Erythroblast (primary cell): ENCODE measurements at places on chromosomes 2 and 18.

- DNase-seq: no peak
Observed at GRCh38 chr18:58789876-58790240, 74.8 kb upstream of the ZNF532 start.

DNA sequence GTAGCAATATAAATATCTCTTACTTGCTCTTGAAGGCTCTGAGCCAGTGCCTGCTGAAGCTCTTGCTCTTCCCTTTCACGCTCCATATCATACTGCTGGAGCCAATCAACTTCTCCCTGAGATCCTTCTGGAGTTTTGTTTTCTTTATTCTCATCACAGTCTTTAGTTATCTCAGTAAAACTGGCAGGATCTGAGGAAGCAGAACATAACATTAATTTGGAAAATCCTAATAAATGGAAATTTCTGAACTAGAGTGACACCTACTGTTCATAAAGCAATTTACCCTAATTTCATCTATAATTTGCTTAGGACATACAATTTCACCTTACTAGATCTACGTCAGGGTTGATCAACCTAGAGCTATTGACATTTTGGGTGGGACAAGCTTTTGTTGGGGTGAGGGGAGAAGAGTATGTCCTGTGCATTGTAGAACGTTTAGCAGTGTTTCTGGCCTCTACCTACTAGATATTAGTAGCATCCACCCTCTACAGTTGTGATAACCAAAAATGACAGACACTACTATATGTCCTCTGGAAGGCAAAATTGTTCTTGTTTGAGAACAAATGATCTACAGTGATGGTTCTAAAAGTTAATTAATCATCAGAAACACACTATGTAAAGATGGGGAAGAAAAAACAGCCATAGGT is 47.2 kb downstream of the VIL1 start:
- DNase-seq: peak; percentile 24

DNA sequence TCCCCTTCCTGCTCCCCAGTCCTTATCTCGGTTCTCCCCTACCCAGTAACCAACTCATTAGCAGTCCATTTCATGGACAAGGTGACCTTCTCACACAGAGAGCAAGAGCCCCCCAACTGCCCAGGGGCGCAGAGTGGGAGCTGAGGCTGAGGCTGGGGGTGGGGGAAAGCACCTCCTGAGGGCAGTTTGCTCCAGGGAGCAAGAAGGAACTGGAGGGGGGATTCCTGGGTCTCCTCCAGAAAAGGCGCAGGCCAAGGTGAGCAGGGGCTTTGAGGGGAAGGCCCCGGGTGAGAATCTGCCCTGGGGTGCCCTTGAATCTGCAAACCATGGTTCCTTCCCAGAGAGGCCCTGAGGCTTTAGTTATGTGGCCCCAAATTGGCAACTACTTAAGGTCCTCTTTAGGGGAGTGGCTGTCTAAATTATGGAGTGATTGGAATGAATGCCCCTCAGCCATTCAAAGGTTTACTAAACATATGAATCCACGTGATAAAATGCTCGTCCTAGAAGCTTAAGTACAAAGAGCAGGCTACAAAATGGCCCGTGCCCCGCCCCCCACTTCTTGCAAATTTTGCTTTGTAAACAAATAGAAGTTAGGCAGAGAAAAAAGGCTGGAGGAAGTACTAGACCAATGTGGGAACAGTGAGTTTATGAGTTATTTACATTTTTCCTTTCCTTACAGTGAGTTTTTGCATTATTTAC is 123.5 kb upstream of the HS6ST1 start:
- DNase-seq: peak; percentile 74

DNA sequence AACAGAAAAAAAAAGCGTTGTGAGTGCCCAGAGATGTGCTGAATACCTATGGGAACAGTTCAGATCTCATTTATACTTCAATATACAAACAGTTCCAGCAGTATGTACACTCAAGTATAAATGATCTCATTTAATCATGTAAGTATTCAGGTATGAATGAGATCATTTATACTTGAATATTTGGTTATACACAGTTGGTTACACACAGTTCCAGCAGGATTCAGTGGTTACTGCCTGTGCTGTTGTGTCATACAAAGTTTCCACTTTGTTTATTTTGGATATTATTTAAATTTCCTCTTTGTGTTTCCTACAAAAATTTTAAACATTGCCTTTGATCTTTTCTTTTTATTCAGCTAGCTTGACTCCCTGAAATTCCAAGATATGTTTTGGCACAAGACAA is 293.5 kb upstream of the SLC39A10 start:
- DNase-seq: no peak

DNA sequence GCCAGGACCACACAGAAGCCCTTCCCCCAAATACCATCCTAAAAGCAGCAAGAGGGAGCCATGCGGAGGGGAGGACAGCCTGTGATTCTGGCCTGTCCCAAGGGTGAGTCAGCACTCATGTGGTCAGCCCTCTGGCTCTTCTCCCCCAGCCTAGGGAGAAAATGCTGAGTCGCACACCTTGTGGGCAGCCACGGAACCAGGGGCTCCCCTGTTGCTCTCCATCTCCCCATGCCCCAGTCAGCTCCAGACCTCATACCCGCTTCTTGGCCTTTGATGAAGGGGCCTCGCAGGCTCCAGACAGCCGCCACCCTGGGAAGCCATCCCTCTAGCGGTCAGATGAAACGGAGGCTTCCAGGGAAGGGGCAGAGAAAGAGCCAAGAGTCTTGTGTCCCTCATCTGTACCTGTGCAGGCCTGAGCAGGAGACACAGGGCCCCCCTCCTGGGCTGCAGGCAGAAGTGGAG is 181.3 kb upstream of the SIX2 start:
- DNase-seq: no peak

GRCh38 chr18:60327880-60328279 is 44.7 kb downstream of the MC4R start:
- no peak for DNase-seq

- DNase-seq: peak; percentile 38
Observed at GRCh38 chr18:23231340-23232021, 96.2 kb downstream of the CABLES1 start.

GRCh38 chr2:100230754-100231153 is 88.4 kb upstream of the AFF3 start:
- DNase-seq: no peak

- DNase-seq: no peak
Observed at GRCh38 chr18:10167759-10168158, 253.9 kb downstream of the VAPA start.
